ENCODE measurements at places on chromosomes 4 and X. TPM values are rescaled to one million over a fixed set of nuclear protein-coding genes. Genes with fewer than 3 reads are reported as not detected.

C4orf54 gene
- not detected for total RNA-seq

ARAP2 gene
- 235 TPM for total RNA-seq

MAGEA11 gene
- not detected for total RNA-seq

MAGEA6 gene
- not detected for total RNA-seq

PCDH7 gene
- 2.0 TPM for total RNA-seq
